ENCODE measurements at places on chromosomes 5 and 9.

GRCh38 chr5:174273325-174273724 is 227.8 kb downstream of the NSG2 start:
- DNase-seq = no peak

GRCh38 chr9:126614455-126615244 is 922 bp downstream of the LMX1B start:
- DNase-seq = no peak

DNA sequence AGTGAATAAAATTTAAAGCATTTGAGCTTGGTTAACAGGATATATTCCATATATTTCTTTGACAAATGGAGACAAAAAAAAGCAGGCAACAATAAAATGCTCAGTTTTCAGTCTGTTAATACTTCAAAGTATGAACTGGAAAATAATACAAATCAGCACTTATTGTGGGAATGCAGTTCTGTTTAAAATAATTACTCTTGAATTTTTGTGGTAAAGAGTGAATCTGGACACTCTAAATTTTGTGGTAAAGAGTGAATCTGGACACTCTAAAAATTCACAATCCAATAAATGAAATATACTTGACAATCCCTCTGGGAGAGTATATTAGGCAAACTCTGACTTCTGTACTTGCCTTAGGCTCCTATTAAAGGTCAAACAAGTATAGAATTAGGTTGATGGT is 141.9 kb upstream of the RASA1 start:
- no peak for DNase-seq

GRCh38 chr5:141524604-141525597 is 36.0 kb downstream of the PCDHGC5 start:
- DNase-seq = peak; percentile 69

DNA sequence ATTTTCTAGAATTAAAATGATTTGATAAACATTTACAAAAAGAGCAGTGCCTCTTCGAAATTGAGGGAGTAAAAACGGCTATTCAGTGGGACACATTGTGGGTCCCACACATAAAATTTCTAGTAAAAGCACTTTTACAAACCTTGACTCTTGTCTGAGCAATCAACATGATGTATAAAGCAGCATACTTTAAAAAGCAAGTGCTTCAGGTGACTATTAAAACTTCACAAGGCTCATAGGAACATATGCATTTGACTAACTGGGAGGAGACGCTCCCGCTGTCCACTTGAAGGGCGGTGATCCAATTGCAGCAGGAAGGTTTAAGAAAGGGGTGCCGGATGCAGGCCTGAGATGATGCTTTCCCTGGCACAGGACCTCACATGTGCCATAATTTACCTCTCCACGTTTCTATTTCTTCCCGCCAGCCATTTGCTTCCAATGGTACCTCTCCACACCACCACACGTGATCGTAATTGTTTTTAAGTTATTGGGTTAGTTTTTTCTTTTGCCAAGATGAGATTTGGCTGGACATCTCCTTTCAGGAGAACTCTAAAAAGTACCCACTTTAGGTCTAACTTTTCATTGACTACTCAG is 1.8 kb downstream of the MCTP1 start:
- DNase-seq = no peak

- no peak for DNase-seq
These were observed 273.3 kb upstream of the TNC start for GRCh38 chr9:115391168-115391825.

DNA sequence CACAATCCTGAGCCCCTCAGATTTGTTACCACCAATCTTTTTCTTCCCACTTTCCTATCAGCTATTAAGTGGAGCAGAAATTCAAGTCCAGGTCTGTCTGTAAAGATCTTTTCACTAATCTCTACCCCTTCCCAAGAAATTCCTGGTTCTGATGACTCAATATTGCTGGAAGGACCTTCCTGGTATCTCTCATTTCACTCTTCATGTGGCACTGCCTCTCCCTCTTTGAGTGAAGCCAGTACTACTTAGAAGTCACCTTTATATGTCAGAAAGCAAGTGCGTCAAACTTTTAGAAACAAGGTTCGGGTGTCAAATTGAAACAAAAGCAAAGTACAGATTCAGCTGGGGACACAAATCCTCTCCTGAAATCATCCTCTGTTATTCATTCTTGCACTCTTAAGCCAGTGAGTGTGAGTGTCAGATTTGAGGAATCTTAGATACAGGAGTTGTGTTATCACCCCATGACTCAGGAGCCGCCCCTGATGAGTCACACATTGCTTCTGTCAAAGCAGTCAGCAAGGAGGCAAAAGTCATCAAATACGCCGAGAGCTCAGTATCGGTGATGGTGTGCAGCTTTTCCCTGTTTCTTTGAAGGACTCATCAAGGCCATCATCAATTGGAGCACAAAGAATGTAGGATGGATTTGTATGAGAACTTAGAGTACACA is 313.0 kb downstream of the CETN3 start:
- no peak for DNase-seq

DNA sequence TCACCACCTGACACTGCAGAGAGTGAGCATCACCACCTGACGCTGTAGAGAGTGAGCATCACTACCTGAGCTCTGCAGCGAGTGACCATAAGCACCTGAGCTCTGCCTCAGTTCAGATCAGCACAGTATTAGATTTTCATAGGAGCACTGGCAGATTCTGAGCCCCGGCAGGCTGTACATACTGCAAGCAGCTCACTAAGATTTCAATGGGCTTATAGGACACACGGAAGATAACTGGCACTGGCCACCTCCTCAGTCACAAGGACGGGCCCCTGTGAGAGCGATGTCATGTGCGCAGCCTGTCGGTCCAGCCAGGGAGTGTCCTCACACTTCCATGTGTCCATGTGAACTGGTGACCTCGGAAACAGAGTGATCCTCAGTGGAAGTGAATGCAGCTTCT is 153.5 kb upstream of the IRX2 start:
- no peak for DNase-seq

DNA sequence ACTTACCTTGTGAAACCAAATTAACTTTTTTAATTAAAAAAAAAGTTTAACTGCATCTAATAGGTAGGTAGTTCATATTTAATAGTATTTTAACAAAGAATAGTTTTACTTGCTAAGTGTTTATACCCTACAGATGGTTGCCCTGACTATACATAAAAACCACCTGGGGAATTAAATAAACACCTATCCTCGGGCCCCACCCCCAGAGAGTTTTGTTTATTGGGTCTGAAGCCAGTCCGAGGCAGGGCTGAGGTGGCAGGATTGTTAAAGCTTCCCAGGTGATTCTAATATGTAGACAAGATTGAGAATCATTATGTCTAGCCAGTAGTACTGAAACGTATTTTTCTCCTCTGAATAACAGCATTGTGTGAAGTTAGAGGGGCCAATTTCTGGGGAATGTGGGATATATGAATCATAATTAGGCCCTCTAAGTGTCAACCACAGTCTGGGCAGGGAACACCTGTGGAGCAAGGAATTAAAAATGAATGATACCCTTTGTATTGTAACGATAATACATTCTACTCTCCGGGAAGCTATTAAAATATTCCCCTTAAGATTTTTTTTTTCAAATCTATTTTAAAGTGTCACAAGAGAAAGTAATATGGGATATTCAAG is 5.6 kb upstream of the PAM start:
- peak; percentile 17 for DNase-seq

- DNase-seq = no peak
These were observed 171.5 kb upstream of the NREP start for GRCh38 chr5:111928511-111928910.

DNA sequence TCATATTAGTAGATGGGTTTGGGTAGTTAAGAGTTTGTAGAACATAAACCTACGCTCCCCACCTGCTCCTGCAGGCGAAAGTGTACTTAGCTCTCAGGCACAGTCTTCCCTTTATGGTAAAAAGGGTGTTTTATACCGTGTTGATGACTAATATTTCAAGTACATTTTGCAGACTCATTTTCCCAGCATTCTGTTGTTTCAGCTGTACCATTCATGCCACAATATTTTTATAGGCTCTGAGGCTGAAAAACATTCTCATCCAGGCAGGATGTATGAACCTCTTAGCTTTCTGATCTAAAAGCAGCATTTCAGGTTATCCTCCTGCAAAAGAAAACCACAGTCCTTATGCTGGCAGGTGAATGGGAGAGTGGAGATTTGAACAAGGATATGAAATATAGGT is 231.4 kb downstream of the NR2F1-AS1 start:
- DNase-seq = no peak

- DNase-seq = no peak
These were observed 380.4 kb upstream of the CTNND2 start for GRCh38 chr5:12284604-12285003.

DNA sequence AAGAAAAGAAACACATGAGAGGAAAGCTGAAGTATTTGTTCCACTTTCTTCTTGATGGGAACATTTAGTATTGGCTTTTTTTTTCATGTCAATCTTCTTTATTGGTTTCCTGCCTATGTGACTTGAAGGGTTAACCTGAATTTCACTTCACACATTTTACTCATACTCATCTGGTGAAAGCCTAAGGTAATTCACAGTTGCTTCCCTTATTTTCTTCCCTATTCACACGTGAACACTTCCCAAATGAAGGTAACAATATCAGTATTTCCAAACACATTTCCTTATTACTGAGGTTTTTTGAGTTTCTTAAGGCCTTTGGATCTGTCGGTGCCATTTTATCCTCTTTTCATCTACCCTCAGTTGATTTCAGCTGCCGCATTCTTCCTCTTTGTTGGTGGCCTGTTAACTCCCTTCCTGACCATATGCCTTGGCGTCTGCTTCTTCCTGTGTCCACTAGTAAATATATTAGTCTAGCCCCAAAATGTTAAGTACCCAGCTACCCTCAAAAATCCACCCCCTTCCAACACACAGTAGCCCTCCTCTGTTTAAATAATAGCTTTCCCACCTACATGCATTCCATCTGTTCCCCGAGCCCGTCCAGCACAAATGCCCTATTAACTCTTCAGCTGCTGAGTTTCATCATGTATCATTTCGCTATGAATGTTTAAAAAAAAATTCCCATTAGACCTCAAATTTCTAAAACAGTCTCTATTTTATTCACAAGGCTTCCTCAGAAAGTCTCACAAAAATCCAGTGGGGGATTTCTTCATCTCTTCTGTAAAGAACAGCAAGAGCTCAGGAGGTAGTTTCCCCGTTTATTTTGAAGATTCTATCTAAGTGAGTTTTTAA is 97.3 kb downstream of the USP20 start:
- DNase-seq = no peak

DNA sequence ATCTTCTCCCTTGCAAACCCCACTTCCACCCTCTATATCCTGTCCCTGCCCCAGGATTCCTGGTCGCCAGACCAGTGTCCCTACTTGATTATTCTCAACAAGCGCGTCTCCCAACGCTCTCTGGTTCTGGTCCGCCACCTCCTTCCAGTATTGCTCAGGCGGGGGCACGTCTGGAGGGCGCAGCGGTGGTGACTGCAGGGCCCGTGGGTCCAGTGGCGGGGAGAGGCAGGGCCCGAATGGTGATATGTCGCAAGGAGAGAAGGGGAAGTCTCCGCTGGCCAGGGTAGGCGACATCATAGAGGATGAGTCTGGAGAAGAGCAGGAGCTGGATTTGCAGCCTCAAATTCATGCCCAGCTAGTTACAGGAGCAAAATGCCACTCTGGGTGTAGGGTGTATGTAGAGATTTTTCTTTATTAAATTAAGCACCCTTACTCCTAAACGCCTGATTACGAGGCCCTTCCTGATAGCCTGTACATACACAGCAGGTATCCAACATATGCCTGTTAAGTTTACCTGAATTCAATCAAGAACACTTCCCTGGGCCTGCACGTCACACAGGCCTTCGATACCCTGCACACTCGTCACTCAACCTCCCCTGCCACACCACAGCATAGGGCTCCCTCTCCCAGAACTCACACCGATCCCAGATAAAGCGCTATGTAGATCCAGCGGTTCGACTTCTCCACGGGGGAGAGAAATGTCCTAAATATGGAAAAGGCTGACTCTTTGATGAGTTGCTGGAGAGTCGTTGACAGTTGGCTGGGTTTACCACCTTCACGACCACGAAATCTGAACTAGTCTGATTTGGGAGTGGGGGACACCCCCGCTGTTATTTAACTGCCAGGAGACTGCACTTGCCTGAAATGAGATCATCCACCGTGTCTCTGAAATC is 4.8 kb downstream of the MCIDAS start:
- no peak for DNase-seq

- DNase-seq = no peak
These were observed 1.1 kb downstream of the PRKACG start for GRCh38 chr9:69012696-69013381.

GRCh38 chr9:22975951-22976350 is 529.3 kb downstream of the DMRTA1 start:
- no peak for DNase-seq

- DNase-seq = no peak
These were observed 45.0 kb downstream of the MRPL36 start for GRCh38 chr5:1754531-1755220.

DNA sequence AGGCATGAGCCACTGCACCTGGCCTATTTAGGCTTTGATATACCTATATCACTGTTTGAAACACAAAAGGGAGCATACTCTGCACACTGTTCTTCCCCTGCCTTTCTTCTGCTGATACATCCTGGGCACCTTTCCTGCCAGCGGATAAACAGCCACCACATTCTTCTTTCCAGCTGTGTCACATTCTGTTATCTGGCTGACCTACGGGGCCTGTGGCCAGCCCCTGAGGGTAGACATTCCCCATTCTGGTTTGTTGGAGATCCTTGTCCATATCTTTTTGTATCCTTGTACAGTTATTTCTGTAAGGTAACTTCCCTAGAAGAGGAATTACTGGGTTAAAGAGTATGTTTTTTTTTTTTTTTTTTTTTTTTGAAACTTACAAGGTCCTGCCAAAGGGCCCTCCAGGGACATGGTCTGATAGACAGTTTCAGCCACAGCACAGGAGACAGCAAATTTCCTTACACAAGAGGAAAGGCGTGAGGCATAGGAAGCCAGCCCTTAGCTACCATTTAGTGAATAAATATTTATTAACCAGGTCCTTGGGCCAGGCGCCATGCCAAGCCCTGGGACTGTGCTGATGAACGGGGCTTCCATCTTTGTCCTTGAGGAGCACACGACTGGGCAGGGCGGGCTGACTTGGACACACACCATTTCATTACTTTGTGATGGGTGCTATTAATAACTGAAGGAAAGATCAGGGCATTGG is 57.8 kb downstream of the ERGIC1 start:
- DNase-seq = no peak

DNA sequence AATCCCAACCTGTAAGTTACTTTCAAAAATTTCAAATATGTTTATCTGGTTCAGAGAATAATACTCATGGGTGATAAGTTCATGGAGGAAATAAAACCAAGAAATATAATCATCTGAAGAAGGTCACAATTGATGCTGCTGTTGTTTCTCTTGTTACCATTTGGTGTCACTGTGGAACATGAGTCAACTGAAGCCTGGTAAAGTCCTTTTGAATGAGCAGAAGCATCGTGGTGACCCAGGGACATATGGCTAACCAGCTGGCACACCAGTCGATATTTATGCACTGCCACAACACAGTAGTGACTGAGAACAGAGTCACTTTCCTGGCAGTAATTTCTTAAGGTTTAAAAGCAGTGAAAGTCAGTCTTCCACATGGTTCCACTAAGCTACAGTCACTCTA is 612.9 kb upstream of the TLE4 start:
- no peak for DNase-seq

Data from NCI-H526 treated with DMSO at 0.1 percent for 48 hours (cell line).